ENCODE measurements at places on chromosomes 2 and 18.

- DNase-seq: no peak
Observed at GRCh38 chr18:58756148-58756547, 84.9 kb downstream of the MALT1 start.

DNA sequence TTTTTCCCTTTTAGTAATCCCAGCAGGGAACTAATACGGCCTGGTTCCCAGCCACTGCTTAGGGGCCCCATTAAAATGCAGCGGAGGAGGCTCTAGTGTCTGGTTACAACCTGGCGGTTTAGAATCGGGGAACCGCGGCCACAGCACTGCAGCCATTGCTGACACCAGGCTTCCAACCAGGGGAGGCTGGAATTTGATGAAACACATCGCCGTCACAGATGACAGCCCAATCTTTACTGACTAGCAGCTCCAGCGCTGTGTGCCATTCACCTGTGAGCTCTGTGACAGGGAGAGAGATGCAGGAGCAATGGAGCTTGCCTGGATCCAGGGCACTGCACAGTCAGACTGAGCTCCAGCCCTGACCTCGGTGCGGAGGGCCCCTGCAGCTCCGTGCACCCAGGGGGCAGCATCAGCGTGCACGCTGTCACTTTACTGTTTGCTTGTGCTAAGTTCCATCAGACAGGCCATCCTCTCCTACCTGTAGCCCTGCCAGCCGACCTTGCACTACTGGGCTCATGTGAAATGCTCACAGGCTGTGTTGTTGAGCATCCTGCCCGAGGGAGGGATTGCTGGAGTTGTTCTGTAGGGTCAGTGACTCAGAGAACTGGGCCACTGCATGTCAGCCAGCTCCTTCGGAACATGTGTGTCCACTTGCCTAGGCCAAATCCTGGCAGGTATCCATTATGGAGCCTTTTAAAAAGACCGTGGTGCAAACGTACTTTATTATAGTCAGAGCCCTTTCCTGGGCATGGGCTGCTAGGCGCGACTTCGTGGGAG, 203.5 kb downstream of the SEPTIN10 start:
- no peak for DNase-seq

DNA sequence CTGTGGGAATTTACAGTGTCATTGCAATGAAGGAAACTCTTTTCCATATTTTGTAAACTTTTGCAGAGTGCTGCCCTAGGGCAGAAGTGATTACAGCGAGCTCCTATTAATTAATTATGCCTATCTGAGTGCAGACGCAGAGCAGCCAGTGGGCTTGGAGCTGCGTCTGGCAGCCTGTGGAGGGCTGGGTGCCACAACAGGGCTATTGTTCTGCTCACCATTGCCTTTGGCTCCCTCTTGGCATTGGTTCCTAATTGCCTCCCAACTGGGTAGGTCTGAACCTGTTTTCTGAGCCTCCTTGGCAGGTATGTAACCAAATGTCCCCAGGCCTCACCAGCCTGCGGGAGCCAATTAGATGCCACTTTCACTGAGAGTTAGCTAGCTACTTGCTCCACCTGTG, 25.6 kb upstream of the ITGB6 start:
- no peak for DNase-seq

DNA sequence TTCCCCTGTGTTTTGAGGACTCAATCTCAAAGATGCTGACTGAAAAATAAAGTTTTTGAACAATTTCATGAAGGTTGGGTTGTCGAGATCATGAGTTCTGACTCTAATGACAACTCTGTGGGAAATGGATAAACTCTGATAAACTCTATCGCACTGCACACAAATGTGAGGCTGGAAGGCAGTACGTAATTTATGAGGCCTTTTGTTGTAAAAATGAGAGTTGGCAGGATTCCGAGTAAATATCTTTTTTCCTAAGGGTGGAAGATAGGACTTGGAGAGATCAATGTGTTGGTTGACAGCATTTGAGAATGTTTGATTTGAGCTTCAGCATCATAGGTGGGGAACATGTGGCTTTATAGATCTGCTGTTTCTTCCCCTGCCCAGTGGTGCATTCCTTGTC, 90.4 kb downstream of the SPTBN1 start:
- DNase-seq: no peak

GRCh38 chr2:234991290-234991689, 39.5 kb downstream of the SH3BP4 start:
- no peak for DNase-seq

DNA sequence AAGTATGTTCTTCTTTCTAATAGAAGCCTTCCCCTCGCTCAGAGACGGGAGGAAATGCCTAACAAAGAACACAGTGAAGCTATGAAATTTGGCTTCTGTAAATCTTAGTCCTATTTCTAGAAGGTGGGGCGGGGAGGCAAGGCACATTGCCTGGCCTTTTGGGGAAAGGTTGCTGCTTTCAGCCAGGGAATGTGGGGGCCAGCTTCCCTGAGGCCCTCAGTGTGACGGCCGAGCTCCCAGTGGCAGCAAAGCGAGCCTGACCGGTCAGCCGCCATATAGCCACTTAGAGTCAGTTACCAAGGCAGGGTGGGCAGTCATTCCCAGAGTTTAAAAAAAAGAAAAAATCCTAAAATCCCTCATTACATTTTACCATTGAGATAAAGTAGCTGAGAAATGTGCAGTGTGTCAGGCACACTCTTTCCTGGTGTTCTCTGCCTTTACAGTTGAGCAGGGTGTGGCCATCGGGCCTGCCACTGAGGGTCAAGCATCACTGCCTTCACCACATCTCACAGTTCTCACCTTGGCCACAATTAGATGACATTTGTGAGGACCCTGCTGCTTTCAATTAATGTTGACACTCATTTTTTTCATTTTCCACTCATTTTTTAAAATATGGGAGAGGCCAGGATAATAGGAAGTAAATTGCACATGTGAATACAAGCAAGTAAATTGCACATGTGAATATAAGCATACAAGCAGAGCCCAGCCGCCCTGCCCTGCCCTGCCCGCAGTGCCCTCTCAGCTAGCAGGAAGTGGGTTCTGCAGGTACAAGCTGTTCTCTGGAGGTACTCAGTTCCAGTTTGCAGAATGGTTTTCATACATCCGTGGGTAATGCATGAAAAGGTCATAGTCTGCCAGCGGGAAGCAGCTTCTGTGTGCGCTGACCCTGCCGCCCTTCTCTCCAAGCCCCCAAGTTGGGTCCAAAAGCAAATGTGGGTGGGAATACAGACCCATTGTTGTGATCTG, 76.9 kb downstream of the WDSUB1 start:
- DNase-seq: peak; percentile 11

Measured in common myeloid progenitor, CD34-positive (primary cell).